ENCODE measurements at places on chromosomes 1 and 21.

- DNase-seq = no peak
Observed at GRCh38 chr1:53354119-53354518, 26.2 kb upstream of the LRP8 start.

DNA sequence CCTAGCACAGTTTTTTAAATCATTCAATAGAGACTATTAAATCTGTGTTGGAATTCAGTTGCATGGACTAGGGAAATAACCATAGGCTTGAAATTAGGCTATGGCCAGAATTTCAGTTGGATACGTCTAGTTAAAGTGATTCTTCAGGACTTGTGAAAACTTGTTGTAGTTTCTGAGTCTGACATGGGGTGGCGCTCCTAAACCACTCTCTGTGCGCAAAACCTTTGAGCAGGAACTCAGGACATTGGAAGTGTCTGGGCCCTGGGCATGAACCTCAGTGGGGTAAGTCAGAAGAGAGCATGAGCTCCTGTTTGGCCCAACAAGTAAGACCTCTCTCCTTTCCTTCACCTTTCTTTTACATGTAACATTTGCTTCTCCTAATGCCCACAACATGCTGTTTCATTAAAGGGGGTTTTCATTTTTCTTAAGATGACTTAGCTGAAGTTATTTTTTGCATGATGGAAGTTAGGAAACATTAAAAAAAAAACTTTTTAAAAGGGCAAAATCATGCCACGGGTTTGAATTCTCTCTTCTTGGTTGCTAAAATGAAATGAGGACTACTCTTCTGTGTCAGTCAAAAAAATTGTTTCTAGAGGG, 17.1 kb upstream of the CCDC190 start:
- DNase-seq = no peak

DNA sequence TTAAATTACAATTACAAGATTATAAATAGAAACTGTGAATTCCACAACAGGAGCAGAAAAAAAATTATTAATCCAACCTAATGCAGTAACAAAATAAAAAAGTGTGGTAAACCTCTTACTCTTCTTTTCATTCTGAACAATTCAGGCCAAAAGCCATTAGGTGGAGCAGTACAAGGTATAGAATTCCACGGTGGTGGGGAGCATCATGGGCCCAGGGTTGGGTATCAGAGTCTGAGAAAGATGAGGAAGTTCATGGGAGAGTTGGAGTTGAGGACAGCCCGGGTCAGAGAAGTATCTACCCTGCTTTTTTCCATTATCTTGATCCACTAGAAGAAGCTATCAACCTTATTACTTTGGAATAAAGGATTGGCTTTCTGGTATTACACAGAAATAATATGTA, 586.9 kb downstream of the AGBL4 start:
- no peak for DNase-seq

DNA sequence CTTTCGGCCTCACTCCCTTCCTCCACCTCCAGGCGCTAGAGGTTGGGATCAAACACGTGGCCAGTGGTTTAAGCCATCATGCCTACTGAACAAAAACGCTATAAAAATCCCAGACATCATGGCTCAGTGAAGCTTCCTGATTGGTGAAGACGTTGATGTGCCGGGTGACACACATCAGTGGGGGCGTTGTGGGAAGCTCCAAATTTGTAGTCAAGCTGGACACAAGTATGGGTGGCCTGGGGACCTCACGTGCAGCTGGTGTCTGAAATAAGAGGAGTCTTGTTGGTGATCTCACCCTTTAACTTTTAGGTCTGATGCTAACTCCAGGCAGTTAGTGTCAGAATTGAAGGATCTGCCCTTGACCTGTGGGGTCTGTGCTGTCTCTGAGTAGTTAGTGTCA, 6.7 kb downstream of the CFAP298 start:
- no peak for DNase-seq

GRCh38 chr1:57752843-57753242, 329.0 kb upstream of the DAB1 start:
- no peak for DNase-seq

GRCh38 chr1:16921391-16922185, at the start of gene CROCC:
TSS of gene CROCC (plus strand) at chr1:16921931. CDS start at chr1:16922019, 88 bp downstream.
- peak; percentile 64 for DNase-seq

- DNase-seq = no peak
Observed at GRCh38 chr1:81702903-81703302, 97.8 kb upstream of the ADGRL2 start.

DNA sequence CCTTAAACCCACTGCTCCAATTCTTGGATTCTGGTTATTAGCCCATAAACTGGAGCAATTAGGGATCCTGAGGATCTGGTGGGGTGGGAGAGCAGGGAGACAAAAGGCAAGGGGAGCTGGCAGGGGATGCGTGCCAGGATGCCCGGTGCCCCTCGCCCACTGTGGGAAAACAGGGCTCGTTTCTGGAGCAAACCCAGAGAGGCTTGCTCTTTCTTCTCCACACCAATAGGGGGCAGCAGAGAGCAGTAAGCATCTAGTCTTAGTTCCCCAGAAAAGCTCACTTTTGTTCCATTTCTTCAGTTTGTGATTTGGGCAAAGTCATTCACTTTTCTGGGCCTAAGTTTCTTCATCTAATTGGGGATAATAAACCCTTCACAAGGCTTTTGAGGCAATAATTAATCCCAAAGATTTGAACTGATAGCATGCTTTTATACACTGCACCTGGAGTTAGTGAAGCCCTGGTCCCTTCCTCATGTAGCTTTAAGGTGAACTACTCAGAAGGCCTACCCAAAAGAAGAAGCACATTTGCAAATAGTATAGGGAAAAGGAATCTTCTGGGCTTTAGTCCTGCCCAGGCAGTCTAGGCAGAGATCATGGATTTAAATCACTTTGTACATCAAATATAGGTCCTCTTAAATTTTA, 160.6 kb upstream of the USP24 start:
- DNase-seq = no peak

- DNase-seq = no peak
Observed at GRCh38 chr21:46226920-46227599, 1.5 kb downstream of the LSS start.

GRCh38 chr1:221440658-221441057, 301.2 kb downstream of the DUSP10 start:
- no peak for DNase-seq

- no peak for DNase-seq
Observed at GRCh38 chr1:116564426-116564825, 6.4 kb downstream of the CD58 start.

GRCh38 chr1:87878873-87879272, 550.2 kb downstream of the LMO4 start:
- no peak for DNase-seq

GRCh38 chr21:44397431-44398031, 44.1 kb downstream of the TRPM2 start:
- no peak for DNase-seq

DNA sequence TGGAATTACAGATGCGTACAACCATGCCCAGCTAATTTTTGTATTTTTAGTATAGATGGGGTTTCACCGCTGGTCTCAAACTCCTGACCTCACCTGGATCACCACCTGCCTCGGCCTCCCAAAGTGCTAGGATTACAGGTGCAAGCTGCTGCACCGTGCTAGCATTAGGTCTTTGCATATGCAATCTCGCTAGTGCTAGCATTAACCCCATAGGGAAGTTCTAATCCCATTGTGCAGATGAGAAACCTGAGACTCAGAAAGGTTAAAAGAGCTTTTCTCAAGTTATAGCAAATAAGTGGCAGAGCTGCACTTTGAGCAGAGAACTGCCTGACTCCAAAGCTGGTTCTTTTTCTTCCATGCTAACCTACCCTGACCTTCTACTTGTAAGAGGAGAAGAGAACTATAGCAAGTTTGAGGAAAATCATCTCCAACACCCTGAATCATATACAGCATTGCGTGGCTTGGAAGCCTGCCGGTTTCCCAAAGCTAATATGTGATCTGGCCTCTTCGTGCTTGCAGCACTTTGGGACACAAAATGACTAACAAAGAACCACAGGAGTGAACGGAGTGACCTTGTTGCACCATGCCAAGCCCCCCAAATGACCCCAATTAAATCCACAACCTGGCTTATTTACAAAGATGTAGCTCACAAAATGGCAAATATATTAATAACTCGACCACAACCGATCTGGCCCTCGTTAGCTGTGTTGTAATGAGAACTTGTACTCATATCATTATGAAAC, 185.1 kb downstream of the TM2D1 start:
- no peak for DNase-seq

GRCh38 chr1:165080253-165080896, 276.1 kb downstream of the LMX1A start:
- DNase-seq = no peak

GRCh38 chr1:57367945-57368344, 55.9 kb downstream of the DAB1 start:
- DNase-seq = no peak

DNA sequence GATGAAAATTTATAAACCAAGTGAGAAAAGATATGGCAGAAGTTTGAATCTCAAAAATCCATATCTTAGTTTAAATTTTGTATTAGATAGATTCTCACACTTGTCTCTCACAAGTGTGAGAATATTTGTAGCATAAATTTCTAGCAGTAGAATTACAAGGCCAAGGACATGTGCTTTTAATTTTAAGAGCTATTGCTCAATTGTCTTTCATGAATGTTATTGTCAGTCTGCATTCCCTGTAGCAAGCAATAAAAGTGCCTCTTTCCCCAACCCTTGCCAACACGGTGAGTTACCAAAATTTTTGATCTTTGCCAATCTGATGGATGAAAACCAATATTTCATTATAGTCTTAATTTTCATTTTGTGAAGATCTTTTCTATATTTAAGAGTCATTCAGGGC, 64.0 kb downstream of the CTH start:
- no peak for DNase-seq

DNA sequence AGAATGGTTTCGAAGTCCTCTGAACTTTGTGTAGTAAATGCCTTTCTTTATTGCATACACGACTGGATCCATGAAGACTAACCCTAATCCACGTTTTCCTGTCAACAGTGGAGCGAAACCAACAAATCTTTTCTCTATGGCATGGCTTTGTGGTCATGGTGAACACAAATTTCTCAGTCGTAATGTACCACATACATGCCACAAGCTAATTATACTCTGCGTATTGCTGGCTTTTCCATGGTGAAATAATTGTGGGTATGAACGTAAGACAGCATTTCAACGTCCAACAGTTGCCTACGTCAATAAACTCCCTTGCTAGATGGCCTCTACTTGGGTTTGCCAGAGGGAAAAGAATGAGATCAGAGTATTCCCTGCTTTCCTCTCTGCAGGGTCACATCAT, 27.5 kb downstream of the INTS7 start:
- DNase-seq = no peak

GRCh38 chr1:223700388-223700918, 11.9 kb upstream of the CAPN2 start:
- DNase-seq = no peak

DNA sequence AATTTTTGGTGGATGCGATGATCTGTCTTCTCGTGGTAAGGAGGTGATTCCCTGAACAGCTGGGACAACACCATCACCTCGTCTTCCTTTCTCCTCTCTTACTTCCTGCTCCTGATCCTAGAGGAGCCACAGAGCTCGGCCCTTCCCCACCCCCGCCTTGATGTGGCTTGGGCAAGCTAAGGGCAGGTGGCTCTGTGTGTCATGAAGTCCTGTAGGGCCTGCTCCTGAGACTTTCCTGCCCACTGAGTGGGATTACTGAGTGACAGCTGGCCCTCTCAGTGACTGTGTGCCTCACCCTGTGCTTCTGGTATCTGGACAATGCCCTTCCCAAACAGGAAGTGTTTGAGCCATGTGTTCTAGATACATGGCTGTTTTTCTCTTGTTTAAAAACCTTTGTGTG, 153.0 kb downstream of the KCNJ6 start:
- no peak for DNase-seq

GRCh38 chr1:169487133-169487532, 1.4 kb upstream of the SLC19A2 start:
- no peak for DNase-seq

DNA sequence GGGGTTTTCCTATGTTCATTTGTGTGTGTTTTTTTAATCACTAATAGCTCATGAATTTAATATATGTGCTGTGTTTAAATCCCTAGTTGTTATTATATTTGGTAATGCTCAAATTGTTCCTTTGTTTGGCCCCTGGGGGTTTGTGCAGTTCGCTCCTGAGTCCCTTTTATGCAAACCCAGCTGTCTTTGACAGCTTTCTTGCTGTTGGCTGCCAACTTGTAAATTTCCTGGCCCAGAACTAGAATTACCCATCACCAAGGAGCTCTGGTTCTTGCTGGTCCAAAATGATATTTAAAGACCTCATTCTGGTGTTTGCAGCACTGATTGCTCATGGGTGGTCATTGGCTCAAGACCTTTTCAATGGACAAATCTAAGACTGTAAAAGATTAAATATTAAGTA, 39.6 kb upstream of the PGBD5 start:
- no peak for DNase-seq

GRCh38 chr1:87204921-87205320, 123.8 kb upstream of the LMO4 start:
- DNase-seq = no peak

DNA sequence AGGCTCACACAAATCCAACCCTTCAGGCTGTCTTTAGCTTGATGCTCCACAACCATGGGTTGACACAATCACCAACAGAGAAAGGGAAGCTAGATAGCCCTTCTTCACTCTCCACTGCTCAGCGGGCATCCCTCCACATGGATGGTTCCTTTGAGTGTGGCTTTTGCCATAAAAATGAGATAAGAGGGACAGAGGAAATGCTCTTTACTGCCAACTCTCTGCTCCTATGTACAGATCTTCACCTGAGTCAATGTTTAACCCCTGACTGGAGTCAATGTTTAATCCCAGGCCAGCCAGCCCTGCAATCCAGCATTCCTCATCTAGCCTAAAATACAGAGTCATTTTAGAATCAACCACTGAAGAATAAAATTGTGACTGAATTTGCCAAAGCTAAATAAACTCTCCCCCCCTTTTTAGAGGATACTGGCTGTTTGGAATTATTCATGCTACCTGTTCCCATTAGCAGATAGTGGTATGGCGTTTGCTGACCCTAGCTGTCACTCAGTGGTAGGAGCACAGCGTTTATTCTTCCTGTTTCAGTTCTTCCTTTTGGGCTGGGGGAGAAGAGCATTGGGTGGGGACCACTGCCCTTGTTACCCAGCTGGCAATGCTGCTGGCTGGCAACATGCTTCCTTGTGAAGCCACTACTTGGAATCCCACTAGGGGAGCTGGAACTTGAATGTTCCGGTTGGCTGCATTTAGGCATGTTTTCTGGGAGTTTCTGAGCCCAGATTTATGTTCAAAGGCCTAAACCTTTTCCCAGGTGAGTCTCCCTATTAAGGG, 5.2 kb upstream of the PIGR start:
- no peak for DNase-seq

DNA sequence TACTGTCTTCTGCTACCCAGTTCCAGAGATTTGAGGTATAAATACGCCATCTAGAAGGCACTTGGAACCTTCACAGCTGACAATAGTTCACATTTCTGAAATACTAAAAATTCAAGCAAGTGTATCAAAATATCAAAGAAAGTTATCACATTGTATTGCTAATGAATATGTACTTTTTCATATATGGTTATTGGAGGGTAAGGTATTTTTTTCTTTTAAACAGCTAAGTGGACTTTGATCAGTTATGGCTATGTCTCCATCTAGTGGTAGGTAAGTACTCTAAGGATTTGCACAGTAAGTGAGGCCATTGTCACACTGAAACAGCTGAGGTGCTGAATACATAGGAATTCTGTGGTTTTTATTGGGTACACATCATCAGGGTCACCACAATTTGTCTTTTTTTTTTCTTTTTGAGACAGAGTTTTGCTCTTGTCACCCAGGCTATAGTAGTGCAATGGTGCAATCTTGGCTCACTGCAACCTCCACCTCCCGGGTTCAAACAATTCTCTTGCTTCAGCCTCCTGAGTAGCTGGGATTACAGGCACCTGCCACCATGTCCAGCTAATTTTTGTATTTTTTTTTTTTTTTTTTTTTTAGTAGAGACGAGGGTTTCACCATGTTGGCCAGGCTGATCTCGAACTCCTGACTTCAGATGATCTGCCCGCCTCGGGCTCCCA, 49.1 kb upstream of the CR2 start:
- no peak for DNase-seq

Data from CD8-positive, alpha-beta memory T cell (primary cell).